ENCODE measurements at places on chromosomes 2 and 18.

- no peak for DNase-seq
Observed at GRCh38 chr18:7958081-7958896, 391.2 kb downstream of the PTPRM start.

DNA sequence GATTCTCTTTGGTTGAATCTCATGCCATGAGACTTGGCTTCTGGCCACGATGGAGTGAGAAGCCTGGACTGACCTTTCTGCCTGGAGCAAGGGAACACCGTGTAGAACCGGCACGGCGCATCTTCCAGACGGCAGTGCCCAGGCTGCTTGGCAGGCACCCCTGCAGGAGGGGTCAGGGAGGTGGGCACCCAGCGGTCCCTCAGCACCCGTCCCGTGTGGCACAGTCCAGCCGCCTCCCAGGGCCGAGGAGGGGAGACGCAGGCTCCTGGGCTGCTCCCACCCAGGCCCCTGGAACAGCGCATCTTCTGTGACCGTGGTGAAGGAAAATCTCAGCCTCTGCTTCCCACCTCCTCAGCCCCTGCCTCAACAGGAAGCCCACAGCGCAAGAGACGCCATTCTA is 95.7 kb downstream of the CMPK2 start:
- no peak for DNase-seq

- no peak for DNase-seq
Observed at GRCh38 chr18:44689736-44690135, 9.0 kb downstream of the SETBP1 start.

DNA sequence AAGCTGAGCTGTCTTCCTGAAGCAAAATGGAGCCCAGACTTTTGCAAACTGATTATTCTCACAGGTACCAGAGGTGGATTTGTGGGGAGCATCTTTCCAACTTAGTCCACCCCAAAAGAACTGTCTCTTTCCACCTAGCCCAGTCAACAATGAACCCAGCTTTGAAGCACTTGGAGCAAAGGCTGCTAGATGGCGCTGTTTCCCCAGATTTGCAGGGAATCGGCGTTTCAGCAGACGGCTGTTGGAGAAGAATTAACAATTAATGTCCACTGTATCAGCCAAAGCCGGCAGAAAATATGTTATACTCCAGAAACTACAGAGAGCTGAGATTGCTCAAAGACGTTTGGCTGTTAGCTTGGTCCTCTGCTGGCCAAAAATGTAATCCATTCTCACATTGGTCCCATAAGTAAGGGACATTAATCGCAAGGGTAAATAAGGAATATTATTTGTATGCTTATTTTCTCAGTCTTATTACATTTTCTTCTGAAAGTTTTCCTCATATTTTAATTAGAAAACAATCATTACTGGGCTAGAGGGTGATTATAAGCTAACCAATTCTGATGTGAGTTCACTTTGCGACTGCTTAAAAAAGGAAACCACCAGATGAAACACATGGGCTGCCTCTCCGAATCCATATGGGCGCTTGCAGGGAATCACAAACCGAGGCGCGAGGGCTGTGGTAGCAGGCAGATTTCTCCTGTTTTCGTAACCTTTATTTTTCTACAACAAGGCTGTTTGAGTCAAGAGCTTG is 423.8 kb upstream of the MEX3C start:
- peak; percentile 67 for DNase-seq

DNA sequence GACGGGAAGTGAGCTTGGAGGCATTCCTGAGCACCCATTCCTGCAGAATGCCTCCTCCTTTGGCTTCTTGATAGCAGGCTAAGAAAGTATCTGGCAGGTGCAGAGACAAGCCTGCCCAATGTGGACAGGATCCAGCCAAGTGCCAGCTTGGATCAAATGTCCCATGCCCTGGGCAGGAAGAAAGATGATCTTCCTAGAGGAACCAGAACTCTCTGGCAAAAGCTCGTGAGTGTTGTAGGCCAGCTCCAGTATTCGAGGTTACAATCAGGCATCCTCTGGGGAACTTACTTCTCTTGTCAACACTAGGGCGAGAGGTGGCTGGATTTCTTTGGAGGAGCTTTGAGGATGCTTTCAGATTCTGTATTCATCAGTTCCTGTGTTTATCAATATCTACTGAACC is 29.9 kb upstream of the PDIA6 start:
- no peak for DNase-seq

DNA sequence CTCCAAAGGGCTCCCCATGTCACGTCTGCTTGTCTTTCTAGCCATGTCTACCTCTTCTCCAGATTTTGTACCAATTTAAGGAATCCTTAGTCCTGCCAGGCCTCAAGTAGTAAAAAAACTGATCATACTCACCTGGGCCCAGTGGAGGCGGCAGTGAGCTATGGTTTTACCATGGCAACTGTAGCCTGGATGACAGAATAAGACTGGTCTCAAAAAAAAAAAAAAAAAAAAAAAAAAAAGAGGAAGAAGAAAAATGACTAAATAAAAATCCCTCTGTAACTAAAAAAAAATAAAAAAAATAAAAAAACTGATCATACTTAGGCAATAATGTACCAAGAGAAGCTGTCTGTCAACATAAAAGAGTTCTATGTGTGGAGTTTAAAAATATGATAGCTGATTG is 221.6 kb downstream of the NR4A2 start:
- DNase-seq = peak; percentile 85

DNA sequence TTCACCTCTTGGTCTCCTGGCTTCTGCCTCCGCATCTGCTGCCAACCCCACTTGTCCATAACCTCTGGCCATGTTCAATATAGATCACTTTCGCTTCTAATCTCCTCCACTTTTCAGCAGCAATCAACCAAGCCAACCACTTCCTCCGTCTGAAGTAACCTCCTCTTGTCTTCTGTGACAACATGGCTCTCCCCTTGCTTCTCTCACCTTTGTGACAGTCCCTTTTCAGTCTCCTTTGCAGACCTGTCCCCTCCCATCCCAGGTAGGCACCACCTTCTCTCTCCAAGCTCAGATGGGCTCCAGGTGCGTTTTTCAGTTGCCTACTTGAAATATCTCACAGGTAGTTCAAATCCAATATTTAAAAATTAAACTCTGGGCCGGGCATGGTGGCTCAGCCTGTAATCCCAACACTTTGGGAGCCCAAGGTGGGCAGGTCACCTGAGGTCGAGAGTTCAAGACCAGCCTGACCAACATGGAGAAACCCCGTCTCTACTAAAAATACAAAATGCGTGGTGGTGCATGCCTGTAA is 4.7 kb upstream of the PSD4 start:
- no peak for DNase-seq

GRCh38 chr18:36568487-36568886 is 260.3 kb downstream of the TPGS2 start:
- no peak for DNase-seq

- no peak for DNase-seq
Observed at GRCh38 chr18:8468921-8469335, 140.3 kb upstream of the RAB12 start.

DNA sequence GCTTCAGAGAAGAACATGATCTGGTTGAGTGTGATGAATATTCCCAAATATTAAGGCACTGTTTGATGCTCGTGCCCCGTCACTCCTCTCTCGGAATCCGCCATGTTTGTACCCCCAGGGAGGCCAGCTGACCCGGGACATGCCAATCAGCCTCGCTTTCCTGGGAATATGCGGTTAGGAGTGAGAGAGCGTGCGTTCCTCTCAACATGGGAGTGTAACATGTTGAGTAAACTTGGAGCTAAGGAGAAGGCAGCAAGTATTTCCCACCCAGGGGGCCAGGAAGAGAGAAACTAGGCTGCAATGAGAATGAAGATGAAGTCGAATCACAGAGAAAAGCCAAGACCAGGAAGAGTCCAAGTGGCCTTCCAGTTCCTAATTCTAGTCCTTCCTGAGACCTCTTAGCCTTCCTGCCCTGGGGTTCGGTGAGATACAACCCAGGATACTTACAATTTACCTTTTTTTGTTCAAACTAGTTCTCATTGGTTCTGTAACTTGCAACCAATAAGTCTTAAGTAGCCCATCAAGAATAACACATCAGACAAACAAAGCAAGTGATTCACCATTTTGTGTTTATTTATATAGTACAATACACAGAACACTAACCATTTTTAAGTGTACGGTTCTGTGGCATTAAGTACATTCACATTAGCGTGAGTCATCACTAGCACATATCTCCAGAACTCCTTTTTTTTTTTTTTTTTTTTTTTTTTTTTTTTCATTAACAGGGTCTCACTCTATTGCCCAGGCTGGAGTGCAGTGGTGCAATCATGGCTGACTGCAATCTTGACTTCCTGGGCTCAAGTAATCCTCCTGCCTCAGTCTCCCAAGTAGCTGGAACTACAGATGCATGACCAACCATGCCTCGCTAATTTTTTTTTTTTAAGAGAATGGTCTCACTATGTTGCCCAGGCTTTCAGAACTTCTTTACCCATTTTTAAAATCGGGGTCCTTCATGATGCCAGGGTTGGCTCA is 36.4 kb upstream of the SLC1A4 start:
- DNase-seq = no peak

- peak; percentile 64 for DNase-seq
Observed at GRCh38 chr2:221102896-221103688, 469.0 kb downstream of the EPHA4 start.

GRCh38 chr2:96361751-96362150 is 26.2 kb downstream of the NCAPH start:
- DNase-seq = no peak

GRCh38 chr2:127650041-127650784 is 4.3 kb downstream of the GPR17 start:
- no peak for DNase-seq

GRCh38 chr2:229586746-229587705 is 127.3 kb downstream of the DNER start:
- peak; percentile 59 for DNase-seq

- no peak for DNase-seq
Observed at GRCh38 chr2:170314744-170315447, 136.9 kb downstream of the MYO3B start.

- DNase-seq = peak; percentile 57
Observed at GRCh38 chr2:148643421-148643820, 1.1 kb upstream of the EPC2 start.

DNA sequence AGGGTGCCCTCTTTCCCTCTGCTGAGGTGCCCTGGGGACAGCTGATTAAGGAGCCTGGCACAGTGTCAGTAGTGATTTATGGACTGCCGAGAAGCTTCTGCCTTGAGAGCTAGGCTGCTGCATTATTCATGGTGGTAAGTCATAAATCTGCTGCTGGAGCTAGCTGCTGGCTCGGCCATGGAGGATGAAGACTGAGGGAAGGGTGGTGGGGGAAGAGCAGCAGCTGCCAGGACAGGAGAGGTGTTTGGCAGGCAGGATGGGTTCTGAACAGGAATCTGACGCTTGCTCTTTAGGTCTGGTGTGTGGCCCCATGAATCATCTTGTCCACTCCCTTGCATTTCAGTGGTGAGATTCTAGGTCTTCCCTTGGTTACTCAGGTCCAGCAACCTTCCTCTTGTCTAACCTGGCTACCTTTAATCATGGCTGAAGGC is 296.3 kb downstream of the DYSF start:
- no peak for DNase-seq

- no peak for DNase-seq
Observed at GRCh38 chr2:211396815-211397214, 840.4 kb downstream of the CPS1 start.

- DNase-seq = no peak
Observed at GRCh38 chr2:65846989-65847678, 414.7 kb upstream of the SPRED2 start.

DNA sequence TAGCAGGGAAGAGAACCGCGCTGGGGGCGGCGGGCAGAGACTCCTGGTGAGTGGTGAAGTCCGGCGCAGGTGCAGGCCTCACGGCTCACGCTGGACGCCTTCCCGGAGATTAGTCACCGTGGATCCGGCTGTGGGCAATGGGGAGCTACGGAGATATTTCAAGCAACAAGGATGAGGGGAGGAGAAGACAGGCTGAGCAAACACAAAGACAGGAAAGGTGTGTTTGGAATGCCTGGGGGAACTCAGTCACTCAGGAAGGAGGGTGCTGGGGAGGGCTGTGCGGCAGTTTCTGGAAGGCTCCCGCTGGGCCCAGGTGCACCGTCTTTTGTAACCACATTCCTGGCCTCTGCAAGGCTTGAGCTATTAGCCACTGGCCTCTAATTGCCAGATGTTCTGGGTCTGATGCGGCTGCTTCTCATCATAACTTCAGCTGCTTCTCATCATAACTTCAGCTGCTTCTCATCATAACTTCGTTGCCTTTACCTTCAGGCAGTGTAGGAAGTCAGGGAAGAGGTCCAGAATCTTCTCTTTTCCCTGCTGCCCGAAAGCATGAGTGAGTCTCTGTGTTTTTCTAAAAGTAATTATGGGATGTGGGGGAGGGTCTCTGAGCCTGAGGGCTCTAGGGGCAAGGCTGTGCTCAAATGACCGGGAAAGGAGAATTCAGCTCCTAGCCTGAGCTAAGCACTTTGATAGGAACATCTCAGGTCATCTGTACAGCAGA is 118.9 kb downstream of the PXDN start:
- DNase-seq = no peak

DNA sequence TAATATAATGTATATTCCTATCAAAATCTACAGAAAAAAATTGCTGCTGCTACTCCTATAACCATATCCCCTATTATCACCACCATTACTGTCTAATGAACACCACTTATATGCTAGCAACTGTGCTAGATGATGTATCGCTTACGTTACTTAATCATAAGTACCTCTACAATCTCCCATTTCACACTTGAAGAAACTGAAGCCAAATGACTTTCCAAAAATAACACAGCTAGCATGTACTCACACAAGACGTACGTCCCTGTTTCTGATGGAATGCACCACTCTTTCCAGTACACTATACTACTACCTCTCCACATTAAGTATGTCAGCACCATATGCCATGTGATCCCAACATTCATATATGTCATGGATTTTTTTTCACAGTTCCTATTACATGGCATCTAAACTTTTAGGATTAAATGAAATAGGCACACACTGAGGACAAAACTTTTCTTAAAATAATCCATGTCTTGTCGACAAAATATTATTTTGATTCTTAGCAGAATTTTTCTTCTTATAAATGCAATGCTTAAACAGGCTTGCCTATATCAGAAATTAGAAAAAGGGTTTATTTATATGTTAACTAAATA is 112.8 kb downstream of the NBAS start:
- DNase-seq = no peak

All from OCI-M1 (cell line).